ENCODE measurements at places on chromosomes 7 and 10.

- peak; percentile 75 for DNase-seq
These were observed 5.2 kb downstream of the PSMG3 start for GRCh38 chr7:1564603-1565022.

DNA sequence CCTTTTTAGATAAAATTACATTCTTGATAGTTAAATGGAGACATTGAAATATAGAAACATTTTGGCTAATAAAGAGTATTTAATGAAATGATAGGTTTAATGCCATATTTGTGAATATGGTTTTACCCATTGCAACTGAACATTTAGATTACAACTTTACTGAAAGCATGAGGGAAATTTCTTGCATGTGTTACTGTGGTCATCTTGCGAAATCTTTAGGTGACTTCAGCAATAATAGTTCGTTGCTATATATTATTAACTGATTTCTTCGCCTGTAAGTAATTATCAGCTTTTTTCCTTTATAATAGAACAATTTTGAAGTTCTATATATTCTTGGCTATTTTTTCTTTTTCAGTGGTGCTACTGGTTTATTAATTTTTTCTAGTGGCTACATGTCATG is 83.2 kb downstream of the MLLT10 start:
- no peak for DNase-seq

GRCh38 chr7:102889851-102890250 is 22.9 kb upstream of the LRRC17 start:
- no peak for DNase-seq

GRCh38 chr7:118286131-118286530 is 61.6 kb downstream of the ANKRD7 start:
- no peak for DNase-seq

- no peak for DNase-seq
These were observed 176.6 kb downstream of the PIP4K2A start for GRCh38 chr10:22537810-22538209.

Measured in GM03348 (cell line).